ENCODE measurements at places on chromosomes 7 and 10.

DNA sequence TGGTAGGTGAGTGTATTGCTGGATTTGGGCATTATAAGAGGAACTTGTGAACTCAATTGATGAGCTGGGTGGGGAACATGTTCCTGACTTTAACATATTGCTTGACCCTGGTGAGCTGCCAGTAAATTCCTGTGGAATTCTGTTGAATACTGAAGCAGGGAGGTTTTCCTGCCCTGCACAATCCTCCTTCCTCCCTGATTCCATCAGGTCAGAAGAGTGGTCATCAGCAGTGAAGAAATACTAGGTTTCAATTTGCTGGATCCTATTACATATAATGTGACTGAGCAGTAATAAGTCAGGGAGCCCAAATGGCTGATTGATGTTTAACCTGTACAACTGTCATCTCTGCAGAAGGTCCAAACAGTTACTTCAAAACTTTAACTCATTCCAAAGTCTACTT lies 581.2 kb downstream of the SUGCT start:
- DNase-seq, result no peak

- DNase-seq, result no peak
Observed at GRCh38 chr10:113922787-113923570, 68.5 kb downstream of the NHLRC2 start.

- DNase-seq, result no peak
Observed at GRCh38 chr7:1715671-1716074, 45.6 kb downstream of the ELFN1 start.

- peak; percentile 44 for DNase-seq
Observed at GRCh38 chr10:68897336-68897741, 3.8 kb upstream of the DDX50 start.

GRCh38 chr7:92244808-92245486 lies 767 bp downstream of the KRIT1 start:
- no peak for DNase-seq

DNA sequence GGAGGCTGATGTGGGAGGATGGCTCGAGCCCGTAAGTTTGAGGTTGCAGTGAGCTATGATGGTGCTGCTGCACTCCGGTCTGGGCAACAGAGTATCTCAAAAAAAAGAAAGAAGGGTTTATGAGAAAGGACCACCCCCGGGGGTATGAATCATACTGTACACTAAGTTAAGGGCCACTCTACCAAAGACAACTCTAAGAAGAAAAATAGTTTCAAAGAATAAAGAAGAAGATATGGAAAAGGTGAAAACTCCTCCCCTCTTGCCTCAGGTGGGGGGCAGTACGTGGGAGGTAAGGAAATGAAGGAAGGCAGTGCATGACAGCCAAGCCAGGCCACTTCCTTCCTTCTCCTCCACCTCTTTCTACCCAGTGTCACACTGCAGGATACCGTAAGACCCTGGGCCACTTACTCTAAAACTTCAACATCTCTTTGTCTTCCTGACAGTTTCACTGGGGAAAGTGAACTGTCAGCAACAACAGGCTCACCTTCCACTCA lies 61.3 kb downstream of the PIP4K2A start:
- DNase-seq, result no peak

DNA sequence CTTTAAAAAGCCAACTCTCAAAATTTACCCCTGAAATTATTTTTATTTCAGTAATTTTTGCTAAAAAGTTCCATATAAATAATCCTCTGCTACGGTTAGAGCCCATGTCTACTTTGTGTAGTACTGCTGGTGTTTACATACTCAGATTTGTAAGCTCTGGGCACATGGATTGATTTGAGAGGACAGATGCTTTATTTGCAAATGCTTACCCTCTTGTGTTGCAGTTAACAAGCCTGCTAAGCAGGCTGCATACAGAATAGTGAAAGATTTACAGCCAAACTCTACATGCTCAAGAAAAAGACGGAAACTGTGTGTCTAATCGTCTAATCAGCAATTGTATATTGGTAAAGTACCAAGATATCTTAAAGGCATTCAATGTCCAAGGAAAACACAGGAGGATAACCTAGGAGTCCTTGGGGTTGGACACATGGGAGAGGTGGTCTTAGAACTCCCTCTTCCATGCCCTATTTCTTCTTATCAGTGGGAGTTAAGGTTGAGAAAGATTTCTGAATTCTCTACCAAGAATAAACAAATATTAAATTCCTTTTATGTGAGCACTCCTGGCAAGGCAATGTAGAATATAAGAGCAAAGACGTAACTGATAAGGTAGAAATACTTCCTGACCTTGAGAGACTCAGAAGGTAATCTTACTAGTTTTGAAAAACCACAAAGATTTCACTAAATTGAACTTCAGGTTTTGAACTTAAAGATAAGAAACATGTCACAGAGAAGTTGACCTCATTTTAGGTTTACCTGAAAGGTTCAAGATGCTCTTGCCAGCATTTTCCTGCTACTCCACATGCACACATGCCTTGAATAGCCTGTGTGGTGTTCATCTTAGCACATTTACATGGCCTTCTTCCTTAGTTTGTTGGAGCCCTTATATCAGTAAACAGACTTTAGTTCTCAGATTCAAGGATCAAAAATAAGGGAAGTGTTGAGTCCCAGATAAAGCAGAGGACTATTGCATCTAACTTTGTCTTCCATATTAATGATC lies 1216.5 kb downstream of the SORCS3 start:
- DNase-seq, result no peak

- DNase-seq, result no peak
Observed at GRCh38 chr10:71743089-71743838, 23.7 kb upstream of the C10orf105 start.

- DNase-seq, result no peak
Observed at GRCh38 chr7:150964593-150965111, 13.5 kb downstream of the KCNH2 start.

- DNase-seq, result peak; percentile 27
Observed at GRCh38 chr7:31488562-31489203, 25.2 kb upstream of the ITPRID1 start.

DNA sequence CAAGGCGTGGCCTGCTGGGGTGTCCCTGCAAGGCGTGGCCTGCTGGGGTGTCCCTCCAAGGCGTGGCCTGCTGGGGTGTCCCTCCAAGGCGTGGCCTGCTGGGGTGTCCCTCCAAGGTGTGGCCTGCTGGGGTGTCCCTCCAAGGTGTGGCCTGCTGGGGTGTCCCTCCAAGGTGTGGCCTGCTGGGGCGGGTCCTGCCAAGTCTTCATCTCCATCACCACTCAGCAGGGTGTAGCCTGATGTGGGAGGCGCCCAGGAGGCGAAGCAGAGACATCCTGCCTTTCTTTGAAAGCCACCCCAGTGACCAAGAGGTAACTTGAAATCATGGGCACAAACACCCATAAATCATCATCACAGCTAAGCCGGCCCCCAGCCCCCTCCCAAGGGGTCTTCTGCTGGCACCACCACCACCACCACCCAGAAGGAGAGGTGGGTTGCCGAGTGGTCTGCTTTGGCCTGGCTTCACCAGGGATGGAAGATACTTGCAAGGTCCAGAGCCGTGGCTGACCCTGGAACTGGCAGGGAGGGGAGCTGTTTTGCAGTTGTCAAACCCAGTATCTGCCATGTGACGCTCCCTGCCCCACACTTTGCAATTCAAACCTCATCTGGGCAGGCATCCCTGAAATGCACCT lies 190.6 kb downstream of the EBF3 start:
- DNase-seq, result no peak

Data from non-pigmented ciliary epithelial cell (primary cell).